ENCODE measurements at places on chromosomes 6 and 20. TPM values are rescaled to one million over a fixed set of nuclear protein-coding genes. Genes with fewer than 3 reads are reported as not detected.

PRL gene
- not detected for total RNA-seq

TRDN gene
- total RNA-seq = not detected

BFSP1 gene
- 5.1 TPM for total RNA-seq

HEY2 gene
- total RNA-seq = not detected

C6orf58 gene
- not detected for total RNA-seq

MCM8 gene
- total RNA-seq = 24.3 TPM

ITPA gene
- total RNA-seq = 131 TPM

TCF15 gene
- total RNA-seq = not detected

SMPDL3A gene
- 2.9 TPM for total RNA-seq

TP53TG5 gene
- total RNA-seq = not detected
